Islet precursor cell (in vitro differentiated cells): ENCODE measurements at places on chromosomes 4 and X.

- DNase-seq: peak; percentile 78
Measured at GRCh38 chr4:84681486-84682274, 98.8 kb downstream of the CDS1 start.

GRCh38 chr4:92497141-92497540 lies 193.4 kb downstream of the GRID2 start:
- DNase-seq: no peak

DNA sequence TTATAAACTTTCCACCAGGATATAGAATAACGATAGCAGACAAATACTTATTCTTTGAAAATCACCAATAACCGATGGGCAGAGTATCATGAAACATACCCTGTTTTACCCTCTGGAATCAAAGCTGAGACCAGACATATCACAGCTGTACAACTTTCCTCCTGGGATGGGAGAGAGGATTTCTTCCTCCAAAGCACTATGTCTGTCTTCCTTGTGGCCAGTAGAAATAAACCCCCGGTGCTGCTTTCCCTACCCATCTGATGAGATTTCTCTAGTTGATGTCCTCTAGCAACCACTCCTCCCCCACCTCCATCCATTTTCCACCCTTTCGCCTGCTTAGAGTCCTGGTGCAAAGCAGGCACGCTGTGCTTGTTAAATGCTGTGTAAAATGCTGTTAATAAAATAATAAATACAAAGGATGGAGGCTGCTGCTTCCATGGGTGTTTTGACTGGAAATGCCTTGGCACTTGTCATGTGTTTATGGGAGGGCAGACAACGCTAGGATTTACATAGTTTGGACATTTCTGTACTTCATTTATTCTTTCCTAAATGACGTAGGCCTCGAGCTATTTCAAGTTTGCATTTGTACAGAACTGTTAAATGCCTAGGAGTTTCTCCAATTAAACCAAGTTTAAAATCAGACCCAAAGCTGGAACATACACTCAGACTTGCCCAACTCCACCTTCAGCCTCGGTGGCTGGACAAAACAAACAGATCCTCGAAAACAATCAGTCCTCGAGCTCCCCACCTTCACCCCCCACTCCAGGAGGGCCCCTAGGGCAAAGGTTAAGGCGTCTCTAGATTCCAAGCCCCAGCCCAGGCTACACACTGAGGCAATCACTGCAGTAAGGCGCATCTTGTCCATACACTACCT lies 10.1 kb downstream of the BCOR start:
- DNase-seq: no peak

DNA sequence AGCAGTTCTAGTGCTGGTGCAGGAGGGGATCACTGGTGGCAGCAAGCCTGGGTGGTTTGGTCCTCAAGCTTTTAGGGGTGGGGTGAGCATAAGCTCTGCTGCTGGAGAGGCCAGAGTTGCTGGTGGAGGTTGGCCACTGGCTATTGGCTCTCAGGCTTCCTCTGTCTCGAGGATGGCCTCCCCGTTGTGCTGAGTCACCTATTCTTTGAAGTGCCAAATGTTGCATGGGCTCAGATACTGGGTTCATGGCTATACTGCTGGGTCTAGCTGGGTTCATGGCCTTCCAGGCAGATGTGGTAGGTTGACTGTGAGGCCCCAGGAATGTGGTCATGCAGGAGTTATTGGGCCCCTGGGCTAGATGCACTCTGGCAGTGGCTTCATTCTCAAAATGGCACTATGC lies 466.3 kb downstream of the NAF1 start:
- peak; percentile 49 for DNase-seq

- no peak for DNase-seq
Measured at GRCh38 chr4:8214136-8214535, 15.0 kb downstream of the SH3TC1 start.

- no peak for DNase-seq
Measured at GRCh38 chrX:70969635-70970481, 39.0 kb upstream of the SLC7A3 start.

- no peak for DNase-seq
Measured at GRCh38 chrX:150968862-150969720, 14.0 kb upstream of the HMGB3 start.

- DNase-seq: no peak
Measured at GRCh38 chr4:173277340-173277739, 56.8 kb downstream of the HMGB2 start.

- DNase-seq: no peak
Measured at GRCh38 chr4:168291242-168291641, 27.3 kb downstream of the DDX60 start.

DNA sequence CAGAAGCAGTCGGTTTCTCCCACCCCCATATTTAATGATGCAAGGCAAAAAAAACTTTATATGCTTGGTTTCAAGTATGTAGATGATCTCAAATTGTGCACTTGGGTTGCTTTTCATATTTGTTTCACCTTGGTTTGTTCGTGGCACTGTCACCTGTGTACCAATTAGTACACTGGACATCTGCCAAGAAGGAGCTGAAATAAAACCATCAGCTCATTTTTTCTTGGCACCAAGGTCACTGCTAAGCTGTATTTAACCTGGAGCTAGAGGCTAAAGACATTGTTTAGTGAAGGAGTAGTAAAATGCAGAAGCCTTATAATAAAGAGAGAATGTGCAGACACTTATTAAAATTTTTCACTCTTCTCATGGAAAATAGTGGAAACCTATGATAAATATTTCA lies 430.8 kb downstream of the ARHGAP24 start:
- DNase-seq: no peak

GRCh38 chr4:52876069-52876468 lies 14.0 kb downstream of the RASL11B start:
- no peak for DNase-seq

DNA sequence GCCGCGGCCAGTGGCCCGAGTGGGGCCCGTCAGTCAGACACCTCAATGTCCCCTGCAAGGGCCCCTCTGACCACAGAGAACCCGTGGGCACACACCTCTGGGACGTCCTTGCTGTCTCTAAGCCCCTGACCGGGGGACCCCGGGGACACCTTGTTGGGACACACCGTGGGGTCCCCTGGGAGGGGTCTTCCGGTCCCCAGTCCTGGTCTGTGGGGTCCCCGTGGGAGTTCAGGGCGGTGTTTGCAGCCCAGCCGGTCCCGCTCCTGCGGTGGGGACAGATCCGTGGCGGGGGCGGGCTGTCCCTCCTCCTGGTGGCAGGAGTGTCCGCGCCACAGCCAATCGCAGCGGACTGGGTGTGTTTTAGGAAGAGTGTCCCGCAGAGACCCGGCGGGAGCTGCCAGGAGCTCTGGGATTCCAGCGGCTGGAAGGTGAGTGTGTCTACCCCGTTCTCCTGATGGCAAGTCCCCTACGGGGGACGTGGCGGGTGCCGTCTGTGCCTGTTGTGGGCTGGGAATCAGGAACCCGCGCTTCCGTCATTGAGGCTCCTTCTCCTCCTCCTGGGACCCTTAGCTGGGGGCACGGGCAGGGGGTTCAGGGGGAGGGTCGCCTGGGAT lies 5.1 kb upstream of the PLCXD1 start:
- peak; percentile 93 for DNase-seq

DNA sequence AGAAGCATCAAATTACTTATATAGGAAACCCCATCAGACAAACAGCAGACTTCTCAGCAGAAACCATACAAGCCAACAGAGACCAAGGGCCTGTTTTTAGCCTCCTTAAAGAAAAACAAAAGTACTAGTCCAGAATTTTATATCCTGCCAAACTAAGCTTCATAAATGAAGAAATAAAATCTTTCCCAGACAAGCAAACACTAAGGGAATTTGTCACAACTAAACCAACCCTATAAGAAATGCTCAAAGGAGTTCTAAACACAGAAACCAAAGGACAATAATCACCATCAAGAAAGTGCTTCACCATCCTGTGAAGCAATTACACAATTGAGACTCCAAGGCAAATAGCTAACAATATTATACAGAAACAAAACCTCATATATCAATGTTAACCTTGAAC lies 238.6 kb downstream of the NKX6-1 start:
- DNase-seq: no peak

DNA sequence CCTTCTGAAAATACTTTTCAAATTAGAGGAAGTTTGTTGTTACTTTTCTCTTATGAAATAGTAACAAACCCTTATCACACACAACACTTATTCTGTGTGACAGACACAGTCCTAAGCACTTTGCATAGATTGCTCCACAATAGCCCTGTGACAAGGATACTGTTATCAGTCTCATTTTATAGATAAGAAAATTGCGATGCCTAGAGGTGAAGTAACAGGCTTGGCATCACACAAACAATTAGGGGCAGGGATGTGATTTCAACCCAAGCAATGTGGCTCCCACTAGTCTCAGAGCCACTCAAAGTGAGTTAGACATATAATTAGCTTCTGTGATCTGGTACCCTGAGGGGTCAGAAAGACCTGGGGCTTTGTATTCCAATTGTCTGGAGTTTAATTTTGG lies 339.9 kb downstream of the FBXO8 start:
- peak; percentile 65 for DNase-seq

DNA sequence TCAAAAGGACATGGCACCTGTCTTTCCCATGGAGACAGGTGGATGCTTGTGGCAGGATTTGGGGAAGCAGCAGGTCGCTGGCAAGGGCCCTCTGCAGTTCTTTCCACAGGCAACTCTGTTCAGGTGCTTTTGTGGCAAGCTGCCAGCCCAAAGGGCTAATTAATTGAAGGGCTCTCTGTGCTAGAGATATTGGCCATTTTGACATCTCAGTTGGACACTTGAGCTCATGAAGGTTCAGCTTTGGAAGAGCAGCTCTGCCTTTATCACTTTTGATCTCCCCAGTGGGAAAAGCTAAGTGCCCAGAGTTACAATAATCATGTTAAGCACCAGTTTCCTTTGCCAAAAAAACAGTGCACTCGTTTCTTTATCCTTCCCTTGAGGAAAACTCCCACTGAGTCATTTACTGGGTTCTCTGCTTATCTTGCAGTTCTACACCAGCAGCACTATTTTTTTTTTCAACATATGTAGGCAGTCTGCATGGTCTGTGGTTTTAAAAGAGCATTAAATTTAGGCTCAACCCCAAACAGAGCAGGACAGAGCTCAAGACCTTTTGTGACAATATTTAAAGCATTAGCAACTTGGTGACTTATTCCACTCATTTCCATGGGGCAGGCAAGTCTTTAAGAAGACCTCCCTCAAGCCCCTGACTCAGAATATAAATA lies 336.4 kb upstream of the RASGEF1B start:
- no peak for DNase-seq

GRCh38 chr4:42673082-42673425 lies 16.1 kb upstream of the ATP8A1 start:
- DNase-seq: peak; percentile 67

GRCh38 chrX:41241962-41242361 lies 92.0 kb upstream of the DDX3X start:
- no peak for DNase-seq

DNA sequence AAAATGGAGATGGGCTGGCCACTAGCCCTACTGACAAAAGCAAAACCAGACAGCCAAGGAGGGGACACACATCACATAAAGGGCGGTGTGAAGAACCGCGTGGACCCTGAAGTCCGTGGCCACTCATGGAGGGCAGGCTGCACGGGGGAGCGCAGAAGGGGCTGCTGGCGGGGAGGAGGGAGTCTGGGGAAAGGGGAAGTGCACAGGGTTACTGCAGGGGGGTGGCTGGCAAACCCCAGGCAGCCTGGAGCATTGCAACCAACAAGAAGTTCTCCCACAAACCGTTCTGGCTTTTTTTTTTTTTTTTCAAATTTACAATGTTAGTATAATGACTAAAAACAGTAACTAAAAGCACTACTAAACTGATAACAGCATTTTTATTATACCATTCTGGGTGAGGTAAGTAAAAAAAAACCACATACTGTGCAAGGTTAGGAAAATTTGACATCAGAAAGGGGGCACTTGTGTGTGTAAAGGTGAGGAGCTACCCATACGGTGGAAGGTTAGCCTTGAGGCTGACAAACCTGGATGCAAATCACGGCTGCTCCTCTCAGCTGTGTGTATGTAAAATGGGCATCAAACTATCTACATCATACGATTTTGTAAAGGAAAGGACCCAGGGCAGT lies 87.1 kb downstream of the TSPAN5 start:
- no peak for DNase-seq

DNA sequence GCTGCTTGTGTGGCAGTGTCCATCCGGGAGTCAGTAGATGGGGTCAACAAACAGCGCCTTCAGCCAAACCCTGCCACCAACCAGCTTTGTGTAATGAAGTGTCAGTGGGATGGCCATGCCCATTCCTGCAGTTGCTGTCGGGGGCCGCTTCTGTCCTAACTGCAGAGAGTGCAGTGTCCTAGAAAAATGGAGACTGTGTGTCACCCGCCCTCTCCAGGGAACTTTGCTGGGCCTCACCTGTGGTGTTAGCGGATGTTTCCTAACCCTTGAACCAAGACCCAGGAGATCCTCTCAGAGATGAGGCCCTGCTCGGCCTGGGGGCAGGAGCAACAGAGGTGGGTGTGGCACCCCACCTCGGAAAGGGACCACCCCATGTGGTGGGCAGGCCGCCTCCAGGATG lies 35.3 kb upstream of the HGFAC start:
- DNase-seq: no peak

- DNase-seq: peak; percentile 78
Measured at GRCh38 chr4:183563874-183564273, 59.0 kb downstream of the ING2 start.

DNA sequence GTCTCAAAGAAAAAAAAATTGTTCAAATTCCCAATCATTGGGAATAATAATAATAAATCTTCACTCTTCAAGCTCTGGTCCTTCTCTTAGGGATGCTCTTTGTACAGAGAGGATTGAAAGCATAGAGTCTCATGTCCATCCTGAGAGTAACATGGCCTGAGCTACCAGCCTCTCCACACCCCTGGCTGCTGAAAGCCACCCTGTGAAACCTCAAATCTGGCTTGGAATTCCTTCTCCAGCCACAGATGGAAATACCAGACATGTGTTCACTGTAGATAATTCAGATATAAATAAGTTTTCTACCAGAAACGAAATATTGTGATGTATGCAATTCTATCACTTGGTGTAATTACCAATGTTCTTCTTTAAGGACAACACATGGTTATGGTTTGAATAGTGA lies 140.6 kb downstream of the ARSF start:
- peak; percentile 6 for DNase-seq

DNA sequence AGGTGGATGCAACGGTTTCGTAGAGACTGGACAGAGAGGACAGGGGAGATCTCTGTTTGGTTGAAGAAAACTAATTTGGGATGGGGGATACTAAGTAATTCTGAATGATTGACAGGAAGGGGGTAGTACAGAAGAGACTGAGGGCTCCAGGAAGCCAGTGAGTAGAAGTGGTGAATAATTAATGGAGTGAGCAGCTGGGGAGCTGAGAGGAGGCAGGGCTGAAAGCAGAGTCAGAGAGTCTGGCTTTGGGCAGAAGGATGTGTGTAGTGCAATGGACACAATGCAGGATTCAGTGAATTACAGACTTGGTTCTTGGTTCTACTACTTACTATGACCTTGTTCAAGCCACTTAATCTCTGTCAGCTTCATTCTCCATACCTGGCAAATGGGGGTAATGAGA lies 161.7 kb downstream of the RBMX2 start:
- no peak for DNase-seq

GRCh38 chr4:6909113-6909969 lies at the start of gene TBC1D14:
TBC1D14 (plus strand) TSS chr4:6909826; CDS start chr4:6923390, 13,564 bp downstream.
- DNase-seq: peak; percentile 92

DNA sequence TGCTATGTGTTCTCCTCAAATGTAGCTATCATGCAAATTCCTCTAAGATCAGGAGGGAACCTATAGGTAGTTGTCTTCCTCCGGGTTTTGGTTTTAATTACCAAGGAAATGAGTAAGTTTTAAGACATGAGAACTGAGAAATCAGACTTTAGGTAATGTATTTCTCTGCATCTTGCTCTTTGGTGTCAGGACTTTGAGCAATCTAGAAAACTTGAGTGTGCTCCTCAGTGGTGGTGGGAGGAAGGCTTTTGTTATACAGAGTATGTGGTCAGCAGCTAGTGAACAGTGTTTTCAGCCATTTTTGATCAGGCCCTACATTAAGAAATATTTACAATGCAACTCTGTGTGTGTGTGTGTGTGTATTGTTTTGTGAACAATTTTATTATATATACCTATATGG lies 224.1 kb downstream of the KLHL13 start:
- DNase-seq: no peak
